ENCODE measurements at places on chromosomes 1 and 21. TPM values are rescaled to one million over a fixed set of nuclear protein-coding genes. Genes with fewer than 3 reads are reported as not detected.

GRCh38 chr1:43220905-43221778, 48.6 kb upstream of the TMEM125 start:
- no peak for DNase-seq

PTGER3 gene
- total RNA-seq: 0.98 TPM

DNA sequence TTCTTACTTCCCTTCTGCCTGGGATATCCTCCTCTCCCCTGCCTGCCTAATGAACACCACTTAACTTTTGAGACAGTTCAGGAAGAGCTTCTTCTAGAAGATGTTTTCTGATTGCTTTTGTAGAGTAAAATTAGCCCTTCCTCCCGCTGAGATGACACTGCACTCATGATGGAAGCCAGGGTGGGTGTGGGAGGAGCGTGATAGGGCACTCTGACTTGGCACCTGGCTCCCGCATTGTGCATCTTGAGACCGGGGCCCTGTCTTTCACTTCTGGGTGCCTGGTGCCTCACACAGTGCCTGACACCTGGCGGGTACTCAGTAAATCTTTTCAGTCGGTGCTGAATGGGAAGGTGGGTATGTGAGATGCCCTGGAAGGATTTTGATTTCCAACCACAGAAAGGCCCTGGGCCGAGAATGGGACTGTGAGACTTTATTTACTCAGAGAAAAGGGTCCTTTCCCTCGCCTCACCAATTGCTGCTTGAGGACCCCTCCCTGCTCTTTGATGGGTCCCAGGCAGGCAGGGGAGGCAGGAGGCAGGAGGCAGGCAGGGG, 6.8 kb downstream of the THEM5 start:
- no peak for DNase-seq

DNA sequence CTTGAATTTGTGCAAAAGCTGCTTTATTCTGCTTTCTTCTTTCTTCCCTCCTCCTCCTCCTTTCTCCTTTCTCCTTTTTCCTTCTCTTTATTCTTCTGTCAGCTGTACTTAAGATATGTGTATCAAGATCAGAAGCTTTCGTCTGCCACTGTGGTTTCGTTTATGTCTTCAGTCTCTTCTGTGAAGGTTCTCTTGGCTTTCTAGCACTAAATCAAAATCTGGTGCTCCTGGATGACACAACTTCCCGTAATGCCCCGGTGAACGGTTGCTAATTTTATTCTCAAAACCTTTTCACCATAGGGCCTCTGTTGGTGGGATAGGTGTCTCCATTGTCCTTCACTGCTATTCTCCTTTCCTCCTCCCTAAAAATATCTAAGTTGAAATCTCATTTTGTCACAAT, 5.0 kb downstream of the ATF6 start:
- no peak for DNase-seq

GRCh38 chr1:6956488-6957159, 171.4 kb downstream of the CAMTA1 start:
- DNase-seq: no peak

DNAJC6 gene
- total RNA-seq: 5.1 TPM

Measured in upper lobe of left lung (tissue), 6 donors.